ENCODE measurements at places on chromosomes 6 and 20. TPM values are rescaled to one million over a fixed set of nuclear protein-coding genes. Genes with fewer than 3 reads are reported as not detected.

DNA sequence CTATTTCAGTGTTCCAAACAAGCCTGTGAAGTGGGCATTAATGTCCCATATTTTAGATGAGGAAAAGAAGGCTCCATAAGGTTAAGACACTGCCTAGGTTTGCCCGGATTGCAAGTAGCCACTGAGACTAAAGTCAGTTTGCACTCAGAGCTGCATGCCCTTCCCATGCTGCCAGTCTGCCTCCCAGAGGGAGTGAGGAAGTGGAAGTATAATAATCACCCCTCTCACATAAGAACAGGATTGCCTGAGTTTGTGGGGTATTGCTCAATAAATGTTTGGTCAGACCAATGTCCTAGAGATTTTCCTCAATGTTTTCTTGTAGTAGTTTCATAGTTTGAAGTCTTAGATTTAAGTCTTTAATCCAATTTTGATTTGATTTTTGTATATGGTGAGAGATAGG is 43.9 kb upstream of the CLIC5 start:
- DNase-seq, result no peak

DNA sequence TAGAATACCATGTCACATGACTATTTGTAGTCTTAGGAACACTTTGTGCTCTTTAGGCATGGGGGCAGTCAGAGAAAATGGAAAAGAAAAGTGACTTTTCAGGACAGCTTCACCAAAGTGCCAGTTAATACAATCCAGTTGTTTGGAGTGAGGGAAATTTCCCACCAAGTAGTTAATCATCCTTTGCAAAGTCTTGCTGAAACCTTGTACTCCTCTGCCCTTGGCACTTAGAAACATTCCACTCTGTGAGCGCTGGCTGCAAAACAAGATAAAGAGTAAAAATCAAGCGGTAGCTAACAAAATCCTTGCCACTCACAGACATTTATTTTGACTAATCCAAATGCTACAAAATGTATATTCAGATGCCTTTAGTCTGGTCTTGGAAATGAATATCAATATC is 229.2 kb upstream of the HSF2 start:
- no peak for DNase-seq

SRXN1 gene
- 70.9 TPM for total RNA-seq

PMEPA1 gene
- total RNA-seq, result 28.8 TPM

GRCh38 chr6:123316733-123317323 is 319.9 kb downstream of the TRDN start:
- DNase-seq, result peak; percentile 1

DNA sequence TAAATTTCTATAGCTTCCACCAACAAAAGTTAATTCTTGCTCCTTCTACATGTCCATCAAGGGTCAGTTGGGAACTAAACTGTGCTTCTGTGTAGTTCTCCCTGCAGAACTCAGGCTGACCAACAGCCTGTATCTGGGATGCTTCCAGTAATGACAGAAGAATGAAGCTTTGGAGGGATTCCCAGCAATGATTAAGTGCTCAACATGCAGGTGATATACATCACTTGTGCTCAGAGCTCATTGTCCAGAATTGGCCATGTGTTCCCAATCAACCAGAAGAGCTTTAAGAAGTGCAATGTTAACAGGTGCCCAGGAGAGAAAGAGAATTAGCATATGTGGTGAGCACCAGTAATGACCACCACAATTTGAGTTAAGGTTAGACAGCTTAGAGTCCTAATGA is 37.4 kb upstream of the SNRPB2 start:
- DNase-seq, result no peak

EDN3 gene
- total RNA-seq, result not detected

DNA sequence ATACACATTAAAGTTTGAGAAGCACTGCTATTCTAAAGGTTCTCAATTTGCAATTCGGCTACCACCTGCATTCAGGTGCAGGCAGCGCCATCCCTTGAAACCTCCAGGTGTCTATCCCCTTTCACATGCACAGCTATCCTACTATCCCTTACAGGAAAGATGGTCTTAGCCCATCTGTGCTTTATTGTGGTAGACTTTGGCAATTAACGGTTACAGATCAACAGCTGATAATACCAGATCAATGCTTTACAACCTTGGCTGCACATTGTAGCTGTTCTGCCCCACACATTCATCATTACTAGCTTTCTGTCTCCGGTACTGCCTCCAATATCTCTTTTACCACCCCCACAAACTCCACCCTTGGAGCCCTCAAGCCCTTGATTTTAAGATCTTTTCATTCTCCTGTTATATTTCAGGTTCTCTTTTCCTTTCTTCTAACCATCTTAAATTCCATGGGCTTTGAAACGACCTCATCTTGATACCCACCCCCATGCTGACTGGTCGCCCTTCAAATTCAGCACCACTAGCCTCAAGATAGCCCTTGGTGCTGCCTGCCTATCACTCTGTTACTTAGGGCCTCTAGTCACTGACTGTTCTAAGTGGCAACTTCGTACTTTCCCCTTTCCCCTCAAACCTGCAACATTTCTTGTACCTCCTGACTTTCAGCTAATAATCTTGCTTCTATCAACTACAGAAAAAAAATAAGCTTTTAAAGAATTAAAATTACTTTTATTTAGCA is 50.8 kb downstream of the SPTLC3 start:
- DNase-seq, result no peak

SLC17A1 gene
- total RNA-seq, result not detected

- DNase-seq, result no peak
Observed at GRCh38 chr6:53611889-53612288, 53.7 kb downstream of the KLHL31 start.
